ENCODE measurements at places on chromosomes 3 and 15. TPM values are rescaled to one million over a fixed set of nuclear protein-coding genes. Genes with fewer than 3 reads are reported as not detected.

GRCh38 chr3:52231502-52232278 lies 6.2 kb upstream of the TLR9 start:
- no peak overlapping the region for H3K27ac ChIP-seq
- peaks cover 13% of the 10 kb centered on the region for H3K36me3 ChIP-seq
- H3K4me3 ChIP-seq, result no peak overlapping the region
- peak; percentile 85 for DNase-seq
- H3K27me3 ChIP-seq, result no peaks in the 10 kb centered on the region
- H3K4me1 ChIP-seq, result peaks cover 9% of the 10 kb centered on the region

- no peak for DNase-seq
- no peaks in the 10 kb centered on the region for H3K36me3 ChIP-seq
- no peaks in the 10 kb centered on the region for H3K27me3 ChIP-seq
Measured at GRCh38 chr3:35120026-35120425, 519.3 kb upstream of the ARPP21 start.

- no peak overlapping the region for H3K4me3 ChIP-seq
- peaks cover 21% of the 10 kb centered on the region for H3K36me3 ChIP-seq
- H3K4me1 ChIP-seq, result no peaks in the 10 kb centered on the region
- no peak overlapping the region for H3K27ac ChIP-seq
- no peak for DNase-seq
Measured at GRCh38 chr15:50925281-50925680, 16.8 kb downstream of the AP4E1 start.

DNA sequence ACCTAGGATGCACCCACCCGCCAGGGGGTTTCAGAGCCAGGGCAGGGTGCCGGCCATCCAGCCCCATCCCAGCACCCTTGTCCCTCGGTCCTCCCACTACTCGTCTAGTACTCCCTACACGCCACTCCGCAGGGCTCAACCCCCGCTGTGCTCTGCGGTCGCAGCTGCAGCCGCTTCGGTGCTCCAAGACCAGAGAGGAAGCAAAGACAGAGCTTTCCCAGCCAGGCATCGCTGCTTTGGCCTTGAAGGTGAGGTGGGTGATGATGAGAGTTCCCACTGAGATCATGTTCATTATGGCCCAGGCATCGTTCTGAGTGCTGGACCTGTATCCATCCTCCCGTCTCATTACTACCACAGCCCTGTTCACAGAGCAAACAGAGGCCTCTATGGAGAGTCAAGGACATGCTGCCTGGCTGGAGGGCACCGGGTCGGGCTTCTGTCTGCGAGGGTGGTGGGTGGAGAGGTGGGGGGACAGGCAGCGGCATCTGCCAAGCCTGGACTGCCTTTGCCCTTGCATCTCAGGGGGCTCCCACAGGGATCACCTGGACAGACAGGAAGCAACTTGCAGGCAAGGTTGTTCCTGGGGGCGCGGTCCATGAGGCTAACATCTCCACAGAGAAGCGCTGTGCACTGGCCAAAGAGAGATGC lies 66.9 kb downstream of the KLF13 start:
- peaks cover 7% of the 10 kb centered on the region for H3K36me3 ChIP-seq
- H3K27me3 ChIP-seq, result peaks cover 35% of the 10 kb centered on the region
- H3K4me3 ChIP-seq, result peak overlapping the region; percentile 83
- no peak for DNase-seq

- no peaks in the 10 kb centered on the region for H3K27me3 ChIP-seq
- peaks cover 25% of the 10 kb centered on the region for H3K4me1 ChIP-seq
Measured at GRCh38 chr3:57100046-57100695, 39.7 kb downstream of the SPATA12 start.

- H3K36me3 ChIP-seq, result no peaks in the 10 kb centered on the region
- peaks cover 6% of the 10 kb centered on the region for H3K4me1 ChIP-seq
- H3K27me3 ChIP-seq, result no peaks in the 10 kb centered on the region
- DNase-seq, result no peak
Measured at GRCh38 chr3:53709256-53709655, 137.0 kb downstream of the CHDH start.

- H3K27me3 ChIP-seq, result no peaks in the 10 kb centered on the region
- DNase-seq, result no peak
- H3K4me3 ChIP-seq, result no peak overlapping the region
- H3K27ac ChIP-seq, result no peak overlapping the region
- no peaks in the 10 kb centered on the region for H3K4me1 ChIP-seq
Measured at GRCh38 chr15:61857169-61857829, 202.9 kb downstream of the VPS13C start.

- peak; percentile 40 for DNase-seq
- H3K4me3 ChIP-seq, result peak overlapping the region; percentile 73
- H3K4me1 ChIP-seq, result peaks cover 51% of the 10 kb centered on the region
- H3K27ac ChIP-seq, result no peak overlapping the region
- peaks cover 75% of the 10 kb centered on the region for H3K27me3 ChIP-seq
- no peaks in the 10 kb centered on the region for H3K36me3 ChIP-seq
Measured at GRCh38 chr3:147423798-147424580, 14.8 kb downstream of the ZIC1 start.

DNA sequence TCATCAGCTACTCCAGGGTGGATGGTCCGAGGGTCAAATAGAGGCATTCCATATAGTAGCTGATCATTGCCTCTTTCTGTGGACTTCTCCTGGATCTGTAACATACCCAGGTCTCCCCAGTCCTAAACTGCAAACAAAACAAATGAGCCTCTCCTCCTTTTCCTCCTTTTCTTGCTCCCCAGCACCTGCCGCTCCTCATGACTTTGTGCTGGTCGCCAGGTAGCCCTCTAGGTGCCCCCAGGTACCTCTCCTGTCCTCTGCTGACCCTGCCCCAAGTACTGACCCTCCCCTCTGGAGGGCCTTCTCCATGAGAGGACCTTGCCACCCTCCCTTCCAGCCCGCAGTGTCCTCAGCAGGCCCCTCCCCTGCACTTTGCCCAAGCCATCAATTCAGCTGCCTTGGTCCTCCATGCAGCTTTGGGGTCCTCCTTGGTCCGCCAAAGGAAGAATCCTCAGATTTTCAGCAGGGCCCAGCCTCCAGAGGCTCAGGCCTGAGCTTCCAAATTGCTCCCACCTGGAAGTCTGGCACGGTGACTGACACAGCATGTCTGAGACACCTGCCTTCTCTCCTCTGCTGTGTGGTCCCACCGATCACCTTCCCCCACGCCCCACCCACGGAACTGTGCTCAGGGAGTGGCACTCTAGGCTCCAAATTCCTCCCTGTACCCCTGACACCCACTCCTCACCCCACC lies 111.0 kb downstream of the LRRK1 start:
- no peaks in the 10 kb centered on the region for H3K27me3 ChIP-seq
- H3K36me3 ChIP-seq, result peaks cover 6% of the 10 kb centered on the region
- H3K4me1 ChIP-seq, result peaks cover 5% of the 10 kb centered on the region
- H3K27ac ChIP-seq, result no peak overlapping the region

ZNF620 gene
- 17.2 TPM for total RNA-seq

SNTN gene
- total RNA-seq, result not detected

OR4F15 gene
- not detected for total RNA-seq
